AG09309 (cell line): ENCODE measurements at places on chromosomes 2 and 18.
A peak's percentile ranks its signal among the peaks of the same experiment; 100 is the strongest.

- DNase-seq: no peak
Observed at GRCh38 chr2:16537347-16537746, 128.3 kb downstream of the CYRIA start.

DNA sequence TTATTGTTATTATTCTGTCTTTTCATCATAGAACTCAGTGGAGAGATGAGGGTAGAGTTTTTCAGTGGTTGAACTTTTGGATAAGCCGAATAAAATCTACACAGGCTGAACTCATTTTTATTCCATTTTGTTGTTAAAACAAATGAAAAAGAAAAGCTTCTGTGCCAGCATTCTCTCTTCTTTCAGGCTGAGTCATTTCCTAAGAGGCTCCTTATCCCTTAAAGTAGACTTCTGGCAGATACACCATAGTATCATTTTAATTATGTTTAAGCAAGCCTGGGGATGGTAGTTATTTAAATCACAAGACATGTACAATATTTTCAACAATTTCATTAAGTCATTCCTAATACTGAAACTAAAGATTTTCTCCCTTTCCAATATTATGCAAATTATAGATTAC, 1364.0 kb upstream of the NRXN1 start:
- DNase-seq: no peak

GRCh38 chr2:136389809-136390208, 271.9 kb upstream of the CXCR4 start:
- DNase-seq: no peak

GRCh38 chr2:234823877-234824376, 127.9 kb upstream of the SH3BP4 start:
- peak; percentile 97 for DNase-seq

GRCh38 chr2:68185541-68186164, 28.0 kb downstream of the PNO1 start:
- DNase-seq: no peak

DNA sequence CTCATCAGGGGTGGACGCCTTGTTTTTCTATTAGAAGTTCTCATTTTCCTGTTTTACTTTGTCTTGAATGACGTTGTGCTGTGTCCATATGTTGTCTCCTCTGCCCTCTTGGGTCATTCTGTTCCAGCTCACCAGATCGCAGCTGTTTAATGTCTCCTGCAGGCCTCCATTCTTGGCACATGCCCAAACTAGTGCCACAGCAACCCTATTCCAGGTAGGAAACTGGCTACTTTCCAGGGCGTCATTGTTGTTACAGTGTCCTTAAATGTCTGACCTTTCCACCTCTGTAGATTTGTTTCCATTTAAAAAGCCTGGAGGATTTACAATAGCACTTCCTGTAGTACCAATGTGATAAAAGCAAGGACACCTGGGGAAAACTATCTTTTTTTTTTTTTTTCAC, 500.7 kb downstream of the METTL4 start:
- DNase-seq: no peak

- DNase-seq: no peak
Observed at GRCh38 chr18:51235009-51235789, 37.7 kb upstream of the MEX3C start.

GRCh38 chr2:174931724-174932123, 73.5 kb downstream of the CHN1 start:
- no peak for DNase-seq

- no peak for DNase-seq
Observed at GRCh38 chr18:51278045-51278649, 80.7 kb upstream of the MEX3C start.
